Activated T-helper 17 cell treated with anti-CD3 and anti-CD28 coated beads, Interleukin-2, amount 50 U/mL, for 72 hours (primary cell): ENCODE measurements at places on chromosomes 2 and 18. TPM values are rescaled to one million over a fixed set of nuclear protein-coding genes. Genes with fewer than 3 reads are reported as not detected.

STEAP3 gene
- total RNA-seq: 0.11 TPM

VAMP8 gene
- total RNA-seq: 124 TPM

GALR1 gene
- not detected for total RNA-seq

GAL3ST2 gene
- 4.1 TPM for total RNA-seq

GCFC2 gene
- 22.5 TPM for total RNA-seq

ST6GAL2 gene
- not detected for total RNA-seq

- ATAC-seq: no peak
These were observed 272.1 kb upstream of the DOK6 start for GRCh38 chr18:69128566-69128965.

DNA sequence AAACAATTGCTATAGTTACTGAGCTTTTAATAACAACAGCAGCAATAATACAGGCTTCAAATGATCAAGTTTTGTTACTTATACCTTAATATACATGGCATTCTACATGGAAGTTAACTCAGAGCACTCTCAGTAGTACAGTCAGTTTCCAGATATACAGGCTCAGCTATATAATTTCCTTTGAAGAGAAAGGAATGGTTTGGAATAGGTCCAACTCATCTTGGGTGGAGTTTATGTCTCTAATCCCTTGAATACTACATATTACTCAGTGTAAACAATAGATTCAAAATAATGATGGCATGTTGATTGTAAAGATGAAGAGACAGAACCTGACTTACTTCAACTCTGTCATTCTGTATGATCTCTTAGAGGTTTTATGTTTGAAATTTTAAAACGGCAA, 174.9 kb downstream of the EPHA4 start:
- no peak for ATAC-seq

DNA sequence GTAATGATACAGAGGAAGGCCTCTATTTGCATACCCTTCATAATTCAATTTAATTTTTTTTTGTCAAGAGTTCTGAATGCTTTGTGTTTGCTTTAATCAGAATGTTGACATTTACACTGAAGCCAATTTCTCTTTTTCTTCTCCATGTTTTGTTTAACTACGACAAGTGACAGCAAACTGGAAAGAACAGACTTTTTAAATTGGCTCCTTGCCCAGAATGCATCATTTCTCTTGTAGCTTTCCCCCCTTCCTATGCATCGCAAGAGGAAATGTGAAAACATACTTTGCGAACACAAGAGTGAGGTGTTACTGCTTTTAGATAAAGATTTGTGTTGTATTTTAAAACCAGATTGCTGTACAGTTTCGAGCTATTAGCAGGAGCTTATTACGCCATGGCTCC, 955.2 kb upstream of the CELF4 start:
- ATAC-seq: no peak

DNA sequence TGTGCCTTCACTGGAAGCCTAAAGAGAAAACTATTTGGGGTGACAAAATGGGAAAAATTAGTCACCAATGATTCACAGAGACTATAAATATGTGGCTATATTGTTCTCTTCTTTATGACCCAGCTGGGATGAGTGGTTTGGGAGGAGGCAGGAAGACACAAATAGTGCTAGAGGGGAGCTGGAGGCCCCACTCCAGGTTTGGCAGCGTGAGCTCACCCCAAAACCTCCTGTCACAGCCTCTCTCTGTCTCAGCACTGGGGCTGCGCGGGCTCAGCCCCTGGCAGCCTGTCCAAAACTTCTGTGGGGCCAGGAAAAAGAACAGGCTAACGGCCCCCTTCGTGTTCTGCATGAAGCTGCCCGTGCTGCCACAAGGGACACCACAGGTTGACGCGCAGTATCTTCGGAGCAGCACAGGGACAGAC, 73.2 kb upstream of the LCLAT1 start:
- ATAC-seq: peak; percentile 45

- ATAC-seq: no peak
These were observed 204.1 kb downstream of the GLI2 start for GRCh38 chr2:120939595-120940318.

DNA sequence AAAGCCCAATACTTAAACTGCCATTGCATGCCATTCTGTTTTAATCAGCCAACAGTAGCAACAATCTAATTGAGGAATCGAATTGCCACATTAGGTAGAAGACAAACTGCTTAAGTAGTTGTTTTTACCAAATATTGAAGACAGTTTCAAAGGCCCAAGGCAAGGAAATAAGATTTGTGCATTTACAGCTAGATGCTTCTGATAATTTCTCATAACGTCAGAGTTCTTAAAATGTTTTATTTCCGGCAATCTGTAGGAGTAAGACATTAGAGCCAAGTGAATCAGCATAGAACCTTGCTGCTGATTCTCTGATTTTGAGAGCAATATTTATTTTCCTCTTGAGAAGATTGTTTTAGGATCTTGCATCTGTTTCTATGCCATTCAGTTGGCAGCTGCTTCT, 174.3 kb downstream of the RBM43 start:
- no peak for ATAC-seq

GRCh38 chr2:128451084-128452023, 132.7 kb upstream of the HS6ST1 start:
- no peak for ATAC-seq

DNA sequence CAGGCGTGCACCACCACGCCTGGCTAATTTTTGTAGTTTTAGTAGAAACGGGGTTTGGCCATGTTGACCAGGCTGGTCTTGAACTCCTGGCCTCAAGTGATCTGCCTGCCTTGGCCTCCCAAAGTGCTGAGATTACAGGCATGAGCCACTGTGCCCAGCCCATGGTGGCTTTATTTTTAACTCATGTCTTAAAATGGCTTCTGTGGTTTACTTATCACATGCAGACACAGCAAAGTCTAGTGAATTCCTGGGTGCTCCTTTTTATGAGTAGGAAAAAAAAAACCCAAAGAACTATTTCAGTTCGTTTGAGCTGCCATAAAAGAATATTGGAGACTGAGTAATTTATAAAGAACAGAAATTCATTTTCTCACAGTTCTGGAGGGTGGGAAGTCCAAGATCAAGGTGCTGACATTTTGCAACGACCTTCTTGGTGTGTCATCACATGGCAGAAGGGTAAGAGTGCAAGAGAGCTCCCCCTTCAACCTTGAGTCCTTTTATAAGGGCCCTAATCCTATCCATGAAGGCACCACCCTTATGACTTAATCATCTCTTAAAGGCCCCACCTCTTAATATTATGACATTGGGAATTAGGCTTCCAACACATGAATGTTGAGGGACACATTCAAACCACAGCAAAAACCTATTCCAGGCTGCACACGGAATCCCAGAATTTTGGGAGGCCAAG, 12.6 kb upstream of the REL start:
- no peak for ATAC-seq

DNA sequence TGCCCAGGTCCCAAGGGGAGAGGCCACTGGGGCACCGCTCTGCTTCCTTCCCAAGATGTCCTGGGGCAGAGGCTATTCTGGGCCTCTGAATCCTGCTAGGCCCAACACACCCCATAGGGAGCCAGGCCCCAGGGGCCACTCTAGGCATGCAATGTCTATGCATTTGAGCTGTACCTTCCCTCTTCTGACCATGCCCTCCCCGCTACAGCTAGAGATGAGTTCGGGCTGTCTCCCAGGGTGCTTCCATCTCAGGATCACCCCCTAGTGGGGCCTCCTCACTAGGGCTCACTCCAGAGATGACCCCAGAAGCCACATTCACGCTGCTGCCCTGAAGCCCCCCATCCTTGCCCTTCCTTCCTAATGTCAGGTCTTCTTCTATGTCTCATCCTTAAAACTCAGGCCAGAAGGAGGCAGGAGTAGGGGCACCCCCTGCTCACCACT, 54.4 kb downstream of the TNS1 start:
- ATAC-seq: no peak

GRCh38 chr2:238397356-238397755, 29.4 kb upstream of the ASB1 start:
- ATAC-seq: no peak

DNA sequence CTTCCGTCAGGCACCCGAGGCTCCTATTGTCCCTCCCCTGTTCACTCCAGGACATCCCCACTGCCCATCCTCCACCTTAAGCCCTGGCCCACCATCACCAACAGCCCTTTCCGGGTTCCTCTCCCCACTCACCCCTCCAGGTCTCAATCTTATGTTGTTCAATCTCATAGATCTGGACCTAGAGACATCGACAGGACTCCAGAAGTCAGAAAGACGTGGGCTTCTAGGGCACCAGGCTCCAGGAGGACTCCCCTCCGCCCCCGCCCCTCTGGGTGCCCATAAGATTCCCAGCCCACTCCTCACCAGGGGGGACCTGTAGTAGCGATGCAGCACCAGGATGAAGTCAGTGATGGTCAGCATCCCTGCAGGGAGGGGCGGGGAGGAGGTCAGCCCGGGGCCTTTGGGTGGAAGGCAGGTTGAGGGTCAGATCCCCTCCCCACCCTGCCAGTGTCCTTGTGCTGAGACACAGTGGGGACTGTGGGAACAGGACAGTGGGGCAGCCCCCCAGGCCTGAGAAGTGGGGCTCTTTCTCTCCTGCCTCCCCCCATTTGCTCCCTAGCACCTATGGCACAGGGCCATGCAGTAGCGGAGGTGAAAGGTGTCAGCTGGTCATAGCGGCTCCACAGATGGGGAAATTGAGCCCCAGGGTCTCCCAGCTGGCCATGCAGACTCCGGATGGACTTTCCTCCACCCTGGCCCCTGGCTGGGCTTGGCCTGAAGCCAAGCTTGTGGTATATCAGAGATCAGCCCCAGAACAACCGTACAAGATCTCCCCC, 3.7 kb downstream of the PRKAG3 start:
- ATAC-seq: no peak

DNA sequence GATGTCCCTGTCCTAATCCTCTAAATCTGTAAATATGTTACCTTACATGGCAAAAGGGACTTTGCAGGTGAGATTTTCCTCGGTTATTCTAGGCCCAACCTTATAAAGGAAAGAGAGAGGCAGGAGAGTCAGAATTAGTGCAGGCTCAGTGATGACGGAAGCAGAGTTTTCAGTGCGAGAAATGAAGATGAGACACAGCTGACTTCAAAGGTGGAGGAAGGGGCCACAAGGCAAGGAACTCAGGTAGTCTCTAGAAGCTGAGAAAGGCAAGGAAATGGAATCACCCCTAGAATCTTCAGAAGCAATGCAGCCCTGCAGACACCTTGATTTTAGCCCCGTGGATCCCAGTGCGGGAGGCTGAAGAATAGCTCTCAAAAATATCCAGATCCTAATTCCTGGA, 7.2 kb upstream of the LCLAT1 start:
- ATAC-seq: no peak

- no peak for ATAC-seq
These were observed 104.7 kb upstream of the STPG4 start for GRCh38 chr2:47259829-47260228.
